ENCODE measurements at places on chromosomes 6 and 20.

- DNase-seq, result no peak
Measured at GRCh38 chr6:146931214-146931613, 273.0 kb upstream of the STXBP5 start.

DNA sequence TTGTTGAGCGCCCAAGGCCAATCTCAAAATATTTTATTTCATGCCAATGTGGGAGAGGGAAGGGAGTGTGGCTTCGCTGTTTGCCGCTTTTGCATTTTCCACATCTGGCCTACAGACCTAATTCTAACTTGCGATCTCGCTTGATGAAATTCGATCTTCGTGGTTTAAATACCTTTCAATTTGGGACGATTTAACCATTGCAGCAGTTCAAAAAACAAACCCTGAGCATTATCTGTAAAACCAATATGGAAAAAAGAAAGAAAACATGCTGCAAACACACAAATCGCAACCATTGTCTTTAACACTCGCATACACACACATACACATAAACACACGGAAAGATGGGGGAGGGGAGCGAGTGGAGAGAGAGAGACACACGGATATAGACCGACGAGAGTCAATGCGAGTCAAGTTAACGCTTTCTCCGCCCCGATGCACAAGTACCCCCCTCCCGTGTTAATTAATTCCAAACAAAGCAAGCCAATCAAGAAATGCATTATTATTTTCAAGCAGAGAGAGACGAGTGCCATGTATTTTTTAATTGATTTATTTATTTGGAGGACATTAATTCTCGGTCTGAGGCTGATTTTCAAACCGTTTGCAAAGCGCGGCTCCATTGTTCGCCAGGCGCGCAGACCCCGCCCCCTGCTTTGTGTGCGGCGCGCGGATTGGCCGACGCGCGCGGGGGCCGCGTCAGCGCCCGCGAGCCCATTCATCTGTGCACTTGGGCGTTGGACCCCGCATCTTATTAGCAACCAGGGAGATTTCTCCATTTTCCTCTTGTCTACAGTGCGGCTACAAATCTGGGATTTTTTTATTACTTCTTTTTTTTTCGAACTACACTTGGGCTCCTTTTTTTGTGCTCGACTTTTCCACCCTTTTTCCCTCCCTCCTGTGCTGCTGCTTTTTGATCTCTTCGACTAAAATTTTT lies at the start of gene MARCKS:
Gene MARCKS (plus strand): TSS at position 721 of the 931 bp plus-strand sequence. CDS start 401 bp downstream, outside the sequence.
- peak; percentile 98 for DNase-seq

- DNase-seq, result no peak
Measured at GRCh38 chr6:112298021-112298745, 43.8 kb upstream of the LAMA4 start.

DNA sequence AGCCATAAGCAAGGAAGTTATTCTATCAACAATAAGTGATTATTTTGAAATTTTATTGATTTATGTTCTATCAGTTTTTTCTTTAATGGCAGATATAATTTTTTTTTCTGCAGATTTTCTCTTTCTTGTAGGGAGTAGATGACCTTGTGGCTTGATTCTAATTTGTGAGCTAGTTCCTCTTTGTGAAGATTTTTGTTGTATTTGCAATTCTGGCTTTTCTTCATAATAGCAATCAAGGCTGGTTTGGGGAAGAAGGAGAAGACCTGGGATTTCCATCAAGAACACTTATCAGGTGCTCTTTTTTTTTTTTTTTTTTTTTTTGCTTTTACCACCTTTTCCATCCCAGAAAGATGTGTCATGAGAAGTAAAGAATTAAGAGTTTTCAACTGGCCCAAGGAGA lies 324.2 kb upstream of the MAN1A1 start:
- DNase-seq, result no peak

DNA sequence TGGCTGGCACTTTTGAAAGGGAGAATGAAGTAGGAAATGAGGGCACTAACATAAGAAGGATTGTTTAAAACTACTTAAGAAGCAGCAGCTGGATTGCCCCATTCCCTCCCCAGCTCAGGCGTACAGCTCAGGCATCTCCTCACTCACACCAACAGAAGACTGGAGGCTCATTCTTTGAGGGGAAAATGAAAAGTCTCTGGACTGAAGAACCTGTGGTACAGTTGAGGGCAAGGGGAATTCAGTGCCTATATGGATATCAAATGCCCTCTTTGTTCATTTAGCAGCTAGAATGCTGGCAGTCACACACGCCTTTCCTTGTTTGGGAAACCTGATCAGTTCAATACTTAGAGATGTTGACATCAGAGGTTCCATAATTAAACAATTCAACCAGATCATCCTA lies 502.1 kb upstream of the SOX4 start:
- no peak for DNase-seq

DNA sequence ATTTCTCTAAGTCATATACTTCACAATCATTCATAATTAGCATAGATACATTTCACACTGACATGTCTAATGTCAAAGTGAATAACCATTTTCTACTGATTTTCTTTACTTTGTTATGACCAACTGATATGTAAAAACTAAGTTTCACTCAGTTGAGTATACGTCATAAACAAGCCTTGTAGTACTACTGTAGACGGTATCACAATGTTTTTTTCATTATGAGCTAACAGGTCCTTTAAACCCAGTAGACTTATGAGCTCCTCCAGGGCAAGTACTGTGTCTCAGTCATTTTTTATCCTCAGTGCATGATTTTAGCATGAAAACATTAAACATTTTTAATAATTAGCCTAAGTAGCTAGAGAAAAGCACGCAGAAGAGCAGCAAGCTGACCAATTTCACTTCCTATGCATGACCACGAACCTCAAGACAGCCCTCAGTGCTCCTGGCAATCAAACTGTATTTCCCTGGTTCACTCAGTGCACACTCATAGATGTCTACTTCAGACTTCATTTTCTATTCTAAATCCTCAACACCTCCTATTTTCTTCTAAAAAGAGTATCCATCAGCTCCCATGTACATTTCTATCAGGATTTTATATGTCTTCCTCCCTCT lies 32.0 kb upstream of the TFAP2D start:
- no peak for DNase-seq

- DNase-seq, result no peak
Measured at GRCh38 chr6:35044761-35045421, 96.2 kb downstream of the TCP11 start.

GRCh38 chr20:12434672-12435071 lies 517.0 kb downstream of the BTBD3 start:
- DNase-seq, result no peak

DNA sequence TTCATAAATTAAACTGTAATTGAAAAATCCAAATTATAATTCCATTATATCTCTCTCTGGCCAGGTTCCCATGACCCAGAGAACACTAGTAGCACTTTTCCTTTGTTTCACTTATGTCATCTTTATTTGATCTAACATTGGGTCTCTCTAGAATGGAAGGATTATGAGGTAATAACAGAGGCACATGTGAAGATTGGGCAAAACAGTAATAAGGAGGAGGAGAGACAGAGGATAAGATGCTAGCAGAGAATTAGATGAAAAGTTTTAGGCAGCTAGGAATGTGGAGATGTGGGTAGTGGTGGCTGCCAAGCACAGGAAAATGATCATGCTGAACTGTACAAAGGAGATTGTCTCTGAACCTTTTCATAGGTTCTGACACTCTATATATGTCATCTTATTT lies 3.3 kb downstream of the TAB2 start:
- no peak for DNase-seq

DNA sequence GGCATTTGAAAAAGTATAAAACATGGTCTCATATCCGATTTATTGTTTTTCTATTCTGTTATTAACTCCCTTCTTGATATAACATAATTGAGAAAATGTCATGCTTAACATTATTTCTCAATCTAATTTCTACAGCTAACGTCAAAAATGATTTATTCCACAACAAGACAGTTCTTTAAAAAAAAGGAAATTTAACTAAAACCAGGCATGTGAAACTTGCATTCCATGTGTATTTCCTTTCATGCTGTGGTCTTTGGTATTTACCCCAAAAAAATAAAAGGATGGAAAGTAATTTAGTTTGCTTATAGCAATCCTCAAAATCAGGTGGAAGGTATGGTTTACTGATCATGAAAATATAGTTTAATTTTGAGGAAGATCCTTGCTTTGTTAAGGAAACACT lies 142.8 kb downstream of the COL21A1 start:
- no peak for DNase-seq

GRCh38 chr6:43949551-43949991 lies 177.7 kb downstream of the MRPL14 start:
- no peak for DNase-seq

DNA sequence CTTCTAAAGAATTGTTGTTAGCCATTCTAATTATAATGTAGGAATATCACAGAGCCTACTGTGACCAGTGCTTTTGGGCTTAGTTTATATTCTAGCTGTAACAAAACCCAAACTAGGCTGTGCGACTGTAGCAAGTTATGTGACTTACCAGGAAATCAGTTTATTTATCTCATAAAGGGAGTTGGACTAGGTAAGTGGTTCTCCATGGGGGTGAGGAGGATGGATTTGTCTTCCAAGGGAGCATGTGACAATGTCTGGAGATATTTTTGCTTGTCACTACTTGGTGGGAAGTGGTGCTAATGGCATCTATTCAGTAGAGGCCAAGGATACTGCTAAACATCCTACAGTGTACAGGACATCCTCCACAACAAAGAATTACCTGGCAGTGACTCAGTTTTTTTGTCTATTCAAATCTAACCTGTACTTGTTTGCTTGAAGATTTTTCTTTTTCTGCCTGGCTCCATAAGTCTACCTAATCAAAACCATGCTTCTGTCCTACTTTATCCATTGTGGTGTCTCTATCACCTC lies 32.5 kb downstream of the ZFAND3 start:
- no peak for DNase-seq

DNA sequence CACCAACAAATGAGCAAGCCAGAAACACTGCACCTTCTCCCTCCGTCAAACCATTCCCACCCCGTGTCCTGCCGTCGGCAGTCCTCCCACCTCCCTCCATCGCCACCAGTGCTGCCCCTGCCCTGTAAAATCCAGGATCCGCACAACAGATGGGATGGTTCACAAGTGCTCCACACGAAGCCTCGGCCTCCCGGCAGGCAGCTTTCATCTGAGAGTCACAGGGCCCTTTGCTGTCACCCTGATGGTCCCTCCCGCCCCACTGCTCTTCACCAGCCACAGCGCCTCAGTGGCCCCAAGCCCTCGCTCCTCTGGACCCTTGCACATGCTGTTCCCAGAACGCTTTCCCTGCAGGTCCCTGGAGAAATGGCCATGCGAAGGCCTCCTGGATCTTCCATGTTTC lies 12.1 kb downstream of the SLC4A11 start:
- DNase-seq, result no peak

DNA sequence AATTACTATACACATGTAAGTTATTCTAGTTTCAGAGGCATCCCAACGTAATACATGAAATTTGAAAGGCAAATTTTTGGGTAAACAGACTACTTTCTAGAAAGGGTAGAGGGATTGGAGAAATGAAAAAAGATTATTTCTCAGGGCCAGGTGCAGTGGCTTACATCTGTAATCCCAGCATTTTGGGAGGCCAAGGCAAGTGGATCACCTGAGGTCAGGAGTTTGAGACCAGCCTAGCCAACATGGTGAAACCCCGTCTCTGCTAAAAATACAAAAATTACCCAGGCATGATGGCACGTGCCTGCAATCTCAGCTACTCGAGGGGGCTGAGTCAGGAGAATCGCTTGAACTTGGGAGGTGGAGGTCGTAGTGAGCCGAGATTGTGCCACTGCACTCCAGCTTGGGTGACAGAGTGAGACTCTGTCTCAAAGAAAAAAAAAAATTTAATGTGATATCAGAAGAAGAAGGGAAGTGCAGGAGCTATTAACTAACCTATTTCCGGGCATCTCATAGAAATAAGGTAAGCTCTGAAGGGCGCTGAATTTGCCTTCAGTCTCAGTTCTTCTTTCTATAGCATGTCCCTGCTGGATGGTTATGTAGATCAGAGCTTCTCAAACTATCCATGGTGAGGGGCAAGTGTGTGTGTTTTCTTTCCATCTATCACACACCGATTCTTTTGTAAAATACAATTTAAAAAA lies 100.3 kb upstream of the MTHFD1L start:
- no peak for DNase-seq

GRCh38 chr6:117911660-117912059 lies 4.6 kb downstream of the SLC35F1 start:
- DNase-seq, result no peak

DNA sequence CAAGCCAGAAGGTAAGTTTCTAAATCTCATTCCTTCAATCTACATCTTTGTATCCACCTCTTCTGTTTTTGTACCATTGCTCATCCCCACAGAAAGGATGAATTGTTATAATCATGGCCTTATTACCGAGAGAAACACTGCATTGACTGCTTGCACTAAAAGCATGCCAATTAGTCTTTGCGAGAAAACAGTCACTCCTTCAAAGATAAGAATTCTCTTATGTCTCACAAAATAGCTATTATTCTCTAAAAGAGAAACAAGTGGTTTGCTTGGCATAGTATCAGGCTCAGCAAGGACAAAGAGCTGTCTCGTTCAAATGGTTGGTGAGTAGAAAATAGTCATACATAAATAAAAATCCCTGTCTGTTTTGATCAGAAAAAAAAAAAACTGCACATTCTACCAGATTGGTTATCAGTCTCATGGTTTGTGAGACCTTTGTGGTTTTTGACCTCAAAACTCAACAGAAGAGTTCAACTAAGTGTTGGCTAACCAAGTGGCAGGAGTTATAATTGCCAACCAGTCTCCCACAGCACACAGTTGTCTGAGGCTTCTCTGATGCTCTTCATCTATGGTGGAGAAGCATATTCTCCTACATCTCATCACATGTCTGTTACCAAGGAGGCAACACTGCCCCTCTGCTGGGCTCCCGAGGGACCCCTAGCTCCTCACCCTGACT lies 35.1 kb upstream of the ARMH2 start:
- DNase-seq, result no peak

DNA sequence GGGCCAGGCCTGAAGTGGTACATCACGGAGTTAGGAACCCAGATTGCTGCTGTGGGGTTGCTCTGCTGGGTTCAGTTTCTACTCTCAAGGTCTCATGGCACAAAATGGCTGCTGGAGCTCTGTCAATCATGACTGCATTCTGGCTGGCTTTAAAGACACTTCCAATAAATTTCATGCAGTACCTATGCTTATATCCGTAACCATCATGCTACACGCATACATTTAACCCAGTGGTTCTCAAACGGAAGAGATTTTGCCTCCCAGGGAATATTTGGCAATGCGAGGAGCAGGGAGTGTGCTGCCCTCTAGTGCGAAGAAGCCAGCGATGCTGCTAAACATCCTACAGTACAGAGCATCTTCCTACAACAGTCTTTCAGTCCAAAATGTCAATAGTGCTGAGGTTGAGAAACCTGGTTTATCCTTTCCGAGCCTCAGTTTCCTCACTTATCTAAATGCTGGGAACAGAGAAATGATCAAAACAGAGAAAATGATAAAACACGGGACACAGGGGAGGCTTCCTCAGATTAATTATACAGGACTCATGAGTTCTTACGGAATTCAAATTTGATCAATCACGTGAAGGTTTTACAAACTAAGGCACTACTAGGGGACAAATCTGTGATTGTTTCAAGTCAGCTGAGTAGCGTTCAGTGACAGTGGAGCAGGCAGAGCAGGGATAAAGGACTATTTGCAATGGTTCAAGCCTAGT lies 9.6 kb upstream of the SLC2A10 start:
- no peak for DNase-seq

- no peak for DNase-seq
Measured at GRCh38 chr20:41261790-41262717, 55.5 kb downstream of the ZHX3 start.

DNA sequence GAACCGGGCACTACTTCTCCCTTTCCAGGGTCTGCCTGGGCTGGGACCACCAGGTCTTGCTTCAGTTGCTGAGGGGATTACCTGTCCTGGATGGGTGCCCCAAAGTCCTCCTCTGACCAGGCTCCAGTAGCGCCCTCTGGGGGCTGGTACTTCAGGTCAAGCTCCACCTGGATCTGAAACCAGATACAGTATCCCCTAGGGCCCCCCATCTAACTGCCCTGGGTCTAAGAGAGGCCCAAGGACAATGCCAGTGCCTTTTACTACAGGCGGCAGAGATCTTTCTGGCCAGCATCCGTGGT lies 11.2 kb upstream of the SPAG4 start:
- DNase-seq, result no peak

Measured in NCI-H774 (cell line).